ENCODE measurements at places on chromosomes 7 and 10.

DNA sequence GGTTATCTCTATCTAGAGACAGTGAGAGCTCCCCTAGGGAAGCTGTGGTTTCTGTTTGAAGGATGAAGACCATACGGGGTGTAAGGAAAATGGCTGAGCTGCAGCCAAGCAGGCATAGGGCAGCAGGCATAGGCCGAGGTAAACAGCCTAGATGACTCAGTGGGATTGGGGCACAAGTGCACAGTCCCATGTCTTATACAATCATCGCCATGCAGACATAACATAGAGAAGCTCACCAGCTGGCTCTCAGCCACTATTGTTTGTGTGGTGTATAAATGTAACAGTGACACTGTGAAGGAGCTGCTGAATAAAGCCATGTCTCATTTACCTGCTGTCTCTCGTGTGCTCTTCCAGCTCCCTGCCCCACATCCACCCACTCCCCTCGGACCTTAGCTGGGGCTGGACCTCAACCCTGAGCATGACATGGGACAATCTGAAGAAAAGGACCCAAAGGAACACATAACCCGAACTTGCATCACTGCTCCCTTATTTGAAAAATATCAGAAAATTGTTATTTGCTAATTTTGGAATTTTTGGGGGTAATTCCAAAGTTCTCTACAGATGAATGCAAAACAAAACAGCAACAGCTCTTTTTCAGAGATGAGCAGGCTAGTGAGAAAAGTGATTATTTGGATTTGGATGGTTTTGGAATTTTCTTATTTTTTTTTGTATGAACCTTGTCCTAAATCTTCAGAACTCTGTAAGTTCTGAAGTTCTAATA is 582.7 kb downstream of the REEP3 start:
- no peak for DNase-seq

GRCh38 chr7:24545215-24545614 is 28.0 kb upstream of the PALS2 start:
- no peak for DNase-seq

DNA sequence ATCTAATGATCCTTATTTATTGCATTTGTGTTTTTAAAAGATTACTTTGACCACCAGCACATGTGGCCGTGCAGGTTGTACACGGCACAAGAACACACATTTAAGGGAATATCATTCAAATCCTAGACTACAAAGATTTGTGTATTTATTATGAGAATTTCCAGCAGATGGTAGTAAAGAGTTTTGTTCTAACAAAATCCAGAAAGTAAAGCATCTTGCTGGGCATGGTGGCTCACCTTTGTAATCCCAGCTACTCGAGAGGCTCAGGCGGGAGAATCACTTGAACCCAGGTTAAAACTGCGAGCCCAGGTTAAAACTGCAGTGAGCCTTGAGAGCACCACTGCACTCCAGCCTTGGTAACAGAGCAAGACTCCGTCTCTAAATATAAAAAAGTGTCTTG is 31.5 kb downstream of the MACROH2A2 start:
- DNase-seq, result peak; percentile 4

DNA sequence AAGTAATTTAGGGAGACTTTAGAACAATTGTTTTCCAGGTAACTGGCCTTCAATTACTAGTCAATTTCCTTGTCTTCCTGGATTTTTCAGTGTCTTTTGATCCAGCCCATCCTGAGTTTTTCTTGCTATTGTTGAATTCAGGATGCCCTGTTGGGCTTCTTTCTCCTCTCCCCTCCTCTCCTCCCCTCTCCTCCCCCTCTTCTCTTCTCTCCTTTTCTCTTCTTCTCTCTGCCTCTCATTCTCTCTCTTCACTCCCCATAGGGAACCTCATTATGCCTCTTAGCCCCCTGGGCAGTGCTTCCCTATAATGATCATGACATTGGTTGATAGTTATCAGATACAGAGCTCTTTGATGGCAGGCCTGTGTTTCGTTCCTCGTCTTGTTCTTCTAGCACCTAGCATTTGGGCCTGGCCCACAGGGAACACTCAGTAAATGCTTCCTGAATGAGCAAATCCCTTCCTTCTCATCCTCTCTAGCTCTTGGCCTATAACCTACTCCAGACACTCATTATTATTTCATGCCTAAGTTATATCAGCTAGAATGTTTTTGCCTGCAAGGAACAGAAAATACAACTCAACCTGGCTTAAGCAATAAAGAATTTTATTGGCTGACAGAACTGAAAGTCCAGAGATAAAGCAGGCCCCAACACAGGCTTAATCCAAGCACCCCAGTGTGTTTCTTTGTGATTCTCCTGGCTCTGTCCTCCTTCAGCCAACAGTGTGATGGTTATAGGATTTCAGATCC is 56.8 kb downstream of the CACNB2 start:
- DNase-seq, result peak; percentile 22

DNA sequence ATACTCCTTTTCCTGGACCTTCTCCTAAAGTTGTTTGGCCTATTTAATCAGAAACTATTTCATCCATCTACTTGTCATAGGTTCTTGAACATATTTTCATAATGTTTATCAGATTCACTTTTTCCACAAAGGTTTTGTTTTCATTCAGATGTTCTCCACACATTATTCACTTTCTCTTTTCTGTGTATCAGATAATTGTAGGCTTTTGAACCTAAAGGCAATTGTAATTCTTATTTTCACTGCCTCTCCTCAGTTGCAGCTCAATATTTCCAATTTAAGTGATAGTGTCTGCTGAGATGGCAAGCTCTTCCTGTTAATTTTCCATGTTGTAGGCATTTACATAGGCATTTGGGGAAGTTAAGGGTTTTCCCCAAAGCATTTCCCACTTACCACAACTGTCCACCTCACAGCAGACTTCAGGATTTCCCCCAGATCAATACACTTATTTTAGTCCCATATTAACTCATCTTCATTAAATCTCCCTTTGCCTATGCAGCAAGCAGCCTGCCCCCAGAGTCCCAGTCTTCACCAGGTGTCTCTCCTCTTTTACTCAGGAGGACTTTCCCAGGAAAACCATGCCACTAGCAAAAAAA is 12.3 kb upstream of the IKZF1 start:
- DNase-seq, result no peak

DNA sequence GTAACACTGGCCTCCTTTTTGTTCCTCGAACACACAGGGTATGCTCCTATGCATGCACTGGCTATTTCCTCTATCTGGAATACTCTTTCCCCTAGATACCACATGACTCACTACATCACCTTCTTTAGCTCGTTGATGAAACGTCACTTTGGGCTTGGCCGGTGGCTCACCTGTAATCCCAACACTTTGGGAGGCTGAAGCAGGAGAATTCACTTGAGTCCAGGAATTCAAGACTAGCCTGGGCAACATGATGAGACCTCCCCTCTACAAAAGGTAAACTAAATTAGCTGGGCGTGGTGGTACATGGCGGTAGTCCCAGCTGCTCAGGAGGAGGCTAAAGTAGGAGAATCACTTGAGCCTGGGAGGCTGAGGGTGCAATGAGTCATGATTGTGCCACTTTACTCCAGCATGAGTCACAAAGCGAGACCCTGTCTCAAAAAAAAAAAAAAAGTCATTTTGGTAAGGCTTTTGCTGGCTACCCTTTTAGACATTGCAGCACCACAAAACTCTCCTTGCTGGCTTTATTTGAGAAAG is 14.5 kb downstream of the ANKIB1 start:
- DNase-seq, result no peak

DNA sequence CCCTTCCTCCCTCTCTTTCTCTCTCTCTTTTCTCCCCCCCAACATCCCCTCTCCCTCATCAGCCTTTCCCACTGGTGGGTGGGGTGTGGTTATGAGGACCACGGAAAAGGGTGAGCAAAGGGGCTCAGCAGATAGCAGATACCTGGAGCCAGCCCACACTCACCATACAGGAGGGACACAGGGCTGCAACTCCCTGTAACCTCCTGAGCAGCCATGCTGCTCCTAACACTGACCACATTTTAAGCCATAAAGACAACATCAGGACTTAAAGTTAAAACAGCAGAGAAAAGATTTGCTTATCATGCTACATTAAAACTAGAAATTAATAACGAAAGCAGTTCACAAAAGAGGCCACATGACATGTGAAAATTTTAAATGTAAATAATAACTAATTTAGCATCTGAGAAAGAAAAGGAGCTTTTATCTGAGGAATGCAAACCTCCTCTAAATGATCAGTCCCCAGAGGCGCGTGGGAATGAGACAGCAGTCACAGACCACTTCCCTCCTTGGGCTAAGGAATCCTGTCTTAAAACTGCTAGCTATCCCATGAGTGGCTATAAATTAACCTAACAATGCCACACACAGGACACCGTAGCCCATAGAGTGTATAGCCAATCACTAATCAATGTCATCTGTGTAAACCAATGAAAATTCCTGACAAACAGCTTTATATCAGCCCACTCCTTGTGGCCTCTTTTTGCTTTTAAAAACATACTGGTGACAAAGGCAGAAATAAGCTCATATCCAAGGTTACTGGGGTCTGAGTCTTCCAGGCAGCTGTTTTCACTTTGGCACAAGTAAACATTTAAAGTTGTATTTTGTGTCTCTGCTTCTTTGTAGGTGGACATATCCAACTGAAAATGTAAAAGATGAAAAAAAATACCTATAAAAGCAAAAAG is 33.3 kb downstream of the PKD1L1 start:
- DNase-seq, result peak; percentile 49

- peak; percentile 66 for DNase-seq
Observed at GRCh38 chr10:6409971-6410643, 170.0 kb downstream of the PRKCQ start.

- DNase-seq, result no peak
Observed at GRCh38 chr7:132244903-132245480, 331.3 kb downstream of the PLXNA4 start.

- peak; percentile 91 for DNase-seq
Observed at GRCh38 chr7:23396222-23397015, 73.9 kb downstream of the IGF2BP3 start.

- peak; percentile 76 for DNase-seq
Observed at GRCh38 chr10:31083765-31084184, 52.1 kb upstream of the ZNF438 start.

GRCh38 chr7:81492910-81493309 is 276.9 kb downstream of the HGF start:
- DNase-seq, result no peak

GRCh38 chr10:31272841-31273240 is 46.2 kb upstream of the ZEB1 start:
- peak; percentile 73 for DNase-seq

DNA sequence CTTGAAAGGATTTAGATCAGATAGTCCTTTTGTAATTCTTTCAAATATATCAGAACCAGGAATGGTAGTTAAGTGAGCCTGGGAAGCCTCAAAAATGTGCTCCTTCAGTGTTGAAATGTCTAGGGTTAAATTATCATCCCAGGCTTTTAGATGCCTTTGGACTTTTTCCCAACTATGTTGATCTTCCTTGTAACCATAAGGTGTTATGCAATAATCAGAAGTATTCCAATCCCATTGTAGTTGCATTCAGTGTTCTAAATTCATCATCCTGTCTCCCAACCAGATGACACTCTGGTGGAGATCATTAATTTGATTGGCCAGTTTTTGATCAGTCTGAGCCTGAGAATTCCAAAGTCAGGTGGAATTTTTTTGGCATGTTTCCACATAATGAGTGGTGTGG is 35.1 kb upstream of the AKR1C2 start:
- no peak for DNase-seq

- no peak for DNase-seq
Observed at GRCh38 chr7:121049028-121049791, 60.7 kb downstream of the CPED1 start.

- no peak for DNase-seq
Observed at GRCh38 chr10:14116837-14117236, 213.9 kb downstream of the FRMD4A start.

DNA sequence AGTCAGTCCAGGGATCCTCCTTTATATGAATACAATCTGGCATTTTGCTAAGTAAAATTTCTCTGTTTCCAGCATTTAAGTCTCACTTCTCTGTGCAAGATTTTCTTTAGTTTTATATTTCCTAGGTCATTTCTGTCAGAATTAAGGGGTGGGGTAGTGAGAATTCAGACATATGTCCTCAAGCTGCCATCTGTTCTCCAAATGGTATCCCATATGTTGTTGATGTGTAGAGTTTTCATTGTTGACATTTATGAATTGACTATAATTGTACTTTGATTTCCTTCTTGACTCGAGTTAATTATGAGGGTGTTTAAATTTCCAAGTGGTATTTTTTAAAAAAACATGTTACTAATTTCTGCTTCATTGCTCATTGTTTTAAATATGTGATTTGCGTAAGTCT is 148.8 kb downstream of the NPSR1 start:
- no peak for DNase-seq

- DNase-seq, result peak; percentile 90
Observed at GRCh38 chr10:77501152-77501845, 136.3 kb downstream of the KCNMA1 start.

DNA sequence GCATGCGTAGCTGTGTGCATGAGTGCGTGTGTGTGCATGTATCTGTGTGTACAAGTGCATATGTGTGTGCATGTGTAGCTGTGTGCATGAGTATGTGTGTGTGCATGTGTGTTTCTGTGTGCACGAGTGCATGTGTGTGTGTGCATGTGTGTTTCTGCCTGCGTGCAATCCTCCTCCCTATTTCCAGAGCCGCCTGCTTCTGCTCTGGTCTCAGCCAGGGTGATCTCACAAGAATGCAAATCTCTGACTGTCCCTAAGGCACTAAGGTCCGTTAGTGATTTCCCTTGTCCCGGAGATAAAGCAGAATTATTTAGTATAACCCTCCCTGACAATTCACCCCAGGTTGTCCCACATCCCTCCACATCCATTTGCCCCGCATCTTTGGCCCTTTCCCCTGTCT is 530.3 kb downstream of the TCERG1L start:
- no peak for DNase-seq

GRCh38 chr7:14988941-14989340 is 86.4 kb upstream of the DGKB start:
- DNase-seq, result no peak

- no peak for DNase-seq
Observed at GRCh38 chr7:30734497-30734896, 17.4 kb upstream of the INMT start.

DNA sequence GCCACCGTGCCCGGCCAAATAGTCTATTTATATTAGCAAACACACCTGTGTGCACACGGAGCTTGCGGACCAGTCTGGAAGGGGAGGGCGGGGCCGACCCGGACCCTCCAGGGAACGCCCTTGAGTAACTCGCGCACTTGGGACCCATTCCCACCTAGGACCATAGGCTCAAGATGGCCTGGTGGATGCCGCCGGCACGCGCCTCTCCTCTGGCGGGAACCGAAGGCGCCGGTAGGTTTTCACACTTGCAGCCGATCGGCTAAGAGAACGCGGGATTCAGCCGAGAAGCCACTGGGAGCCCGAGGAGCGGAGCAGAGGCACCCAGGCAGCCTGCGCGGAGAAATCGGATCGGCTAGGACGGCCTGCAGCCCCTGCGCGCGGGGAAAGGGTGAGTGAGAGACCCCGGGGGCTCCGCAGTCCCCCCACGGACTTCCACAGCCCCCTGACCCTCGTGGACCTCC is 18.9 kb downstream of the IFT22 start:
- DNase-seq, result no peak

Measured in cardiac fibroblast (primary cell).